Left lung (tissue), 14 donors: ENCODE measurements at places on chromosomes 6 and 20. TPM values are rescaled to one million over a fixed set of nuclear protein-coding genes. Genes with fewer than 3 reads are reported as not detected.

Gene FOXP4
- polyA plus RNA-seq: 71.6 TPM

Gene RBPJL
- not detected for polyA plus RNA-seq

Gene AP5S1
- polyA plus RNA-seq: 10.0 TPM

Gene PAK1IP1
- polyA plus RNA-seq: 25.0 TPM

Gene ACAT2
- 28.4 TPM for polyA plus RNA-seq

Gene RNF114
- 70.9 TPM for polyA plus RNA-seq

Gene LPA
- polyA plus RNA-seq: 0.04 TPM

Gene CD24
- polyA plus RNA-seq: 154 TPM

Gene CALHM5
- polyA plus RNA-seq: 5.8 TPM

Gene ERVFRD-1
- polyA plus RNA-seq: 0.10 TPM

Gene ESR1
- polyA plus RNA-seq: 1.7 TPM

Gene SRMS
- polyA plus RNA-seq: 0.21 TPM

Gene ANKEF1
- polyA plus RNA-seq: 6.4 TPM

Gene FOXC1
- polyA plus RNA-seq: 0.86 TPM

DNA sequence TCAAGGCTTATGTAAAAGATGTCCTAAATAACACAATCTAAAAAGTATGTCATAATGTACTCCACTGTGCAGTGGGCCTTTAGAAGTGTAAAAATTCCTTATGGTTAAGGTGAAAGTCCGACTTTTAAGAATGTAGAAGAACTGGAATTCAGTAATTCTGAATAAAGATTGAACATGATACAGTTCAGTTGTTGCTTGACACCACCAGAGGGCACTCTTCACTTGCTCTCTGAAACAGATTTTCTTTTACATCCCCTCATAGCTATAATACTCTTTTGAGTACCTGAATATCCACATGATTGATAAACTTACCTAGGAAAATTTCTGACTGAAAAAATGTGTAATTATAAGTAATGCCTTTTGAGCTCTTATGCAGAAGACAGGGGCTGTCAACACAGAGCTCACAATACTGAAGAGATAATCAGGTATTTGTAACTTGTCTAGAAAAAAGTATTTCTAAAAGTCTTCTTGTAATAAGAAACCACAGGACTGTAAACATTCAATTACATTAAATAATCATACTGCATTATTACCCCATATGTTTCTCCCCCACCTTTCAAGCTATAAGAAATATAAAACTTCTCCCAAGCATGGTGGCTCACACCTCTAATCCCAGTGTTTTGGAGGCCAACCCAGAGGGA is 92.1 kb downstream of the POPDC3 start:
- DNase-seq: no peak

GRCh38 chr6:30513451-30513850 is 24.1 kb downstream of the HLA-E start:
- no peak for DNase-seq

GRCh38 chr6:107132330-107132954 is 17.1 kb upstream of the BEND3 start:
- peak; percentile 45 for DNase-seq

- DNase-seq: no peak
Measured at GRCh38 chr20:46823271-46823751, 71.3 kb upstream of the EYA2 start.

DNA sequence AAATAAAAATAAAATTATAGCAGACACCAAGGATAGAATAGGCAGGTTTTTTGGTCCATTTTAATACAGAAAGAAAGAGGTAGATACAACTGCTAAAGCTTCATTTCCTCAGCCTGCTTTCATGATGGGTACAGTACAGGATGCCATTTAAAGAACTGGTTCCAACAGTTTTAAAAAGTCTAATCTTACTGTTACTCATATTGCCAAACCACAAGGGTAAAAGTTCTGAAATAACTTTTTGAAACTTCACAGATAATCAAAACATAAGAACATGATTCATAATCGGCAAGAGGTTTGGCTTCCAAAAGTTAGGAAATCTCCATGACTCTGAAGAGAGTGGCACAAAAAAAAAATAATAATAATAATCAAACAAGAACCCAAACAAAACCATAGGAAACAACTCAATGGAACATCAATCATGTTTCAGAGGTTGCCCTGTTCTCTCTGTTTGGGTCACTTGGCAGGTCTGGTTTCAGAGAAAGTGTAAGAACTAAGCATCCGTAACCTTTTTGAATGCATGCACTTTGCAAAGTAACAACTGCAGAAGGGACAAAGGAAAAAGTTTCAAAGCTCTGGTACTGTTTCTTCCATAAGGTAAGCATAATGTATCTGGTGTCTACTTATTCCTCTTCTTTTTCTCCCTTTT is 79.7 kb downstream of the SMLR1 start:
- no peak for DNase-seq

DNA sequence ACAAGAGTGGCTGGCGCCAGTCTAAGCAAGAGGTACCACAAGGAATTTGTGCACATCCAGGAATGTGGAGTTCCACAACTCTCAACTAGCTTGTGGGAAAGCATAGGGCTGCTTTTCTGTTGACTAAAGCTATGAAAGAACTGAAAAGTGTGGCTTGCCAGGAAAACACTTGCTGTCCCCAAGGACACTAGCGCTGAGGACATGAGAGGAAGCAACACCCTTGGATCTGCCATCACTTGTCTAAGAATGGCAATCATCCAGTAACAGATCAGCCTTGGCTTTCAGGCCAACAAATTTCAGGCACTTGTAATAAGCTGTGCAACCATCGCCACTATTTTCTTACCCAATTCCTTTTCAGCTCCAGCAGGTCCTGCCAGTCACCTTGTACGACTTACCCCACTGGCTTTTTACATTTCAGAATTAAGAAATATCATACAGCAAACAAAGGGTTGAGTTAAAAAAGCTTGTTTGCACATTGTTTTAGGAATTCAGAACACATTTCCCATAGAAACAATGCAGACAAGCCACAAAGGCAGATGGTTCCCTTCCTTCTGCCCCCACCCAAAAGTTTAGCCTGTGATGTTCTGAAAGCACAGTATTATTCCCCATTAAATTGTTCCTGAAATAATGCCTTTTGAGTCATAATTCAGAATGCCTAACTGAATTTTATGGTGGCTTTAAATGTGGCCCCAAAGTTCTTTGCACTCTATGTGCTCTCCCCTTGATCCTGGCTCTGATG is 57.9 kb upstream of the SSTR4 start:
- DNase-seq: no peak

- no peak for DNase-seq
Measured at GRCh38 chr6:44457596-44457995, 70.1 kb downstream of the CDC5L start.

GRCh38 chr6:69775585-69775849 is 21.3 kb downstream of the LMBRD1 start:
- DNase-seq: no peak

- DNase-seq: no peak
Measured at GRCh38 chr6:78157606-78158005, 504.8 kb downstream of the MEI4 start.

- DNase-seq: no peak
Measured at GRCh38 chr6:79755967-79756366, 124.8 kb downstream of the SH3BGRL2 start.

DNA sequence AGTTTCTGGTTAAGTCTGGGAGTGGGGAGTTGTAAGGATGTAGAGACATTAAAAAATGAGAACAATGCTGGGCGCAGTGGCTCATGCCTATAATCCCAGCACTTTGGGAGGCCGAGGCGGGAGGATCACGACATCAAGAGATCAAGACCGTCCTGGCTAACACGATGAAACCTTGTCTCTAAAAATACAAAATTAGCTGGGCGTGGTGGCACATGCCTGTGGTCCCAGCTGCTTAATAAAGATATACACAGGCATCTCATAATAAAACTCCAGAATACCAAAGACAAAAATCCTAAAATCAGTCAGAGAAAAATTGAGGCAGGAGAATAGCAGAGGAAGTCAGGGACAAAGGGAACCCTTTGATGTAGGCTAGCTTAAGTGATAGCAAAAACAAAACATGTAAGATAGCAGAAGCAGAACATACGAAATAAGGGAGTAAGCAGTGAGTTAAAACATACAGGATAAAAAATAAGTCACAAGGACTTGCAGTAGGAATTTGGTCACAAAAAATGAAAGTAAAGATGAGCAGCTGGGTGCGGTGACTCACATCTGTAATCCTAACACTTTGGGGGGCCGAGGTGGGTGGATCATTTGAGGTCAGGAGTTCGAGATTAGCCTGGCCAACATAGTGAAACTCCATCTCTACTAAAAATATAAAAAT is 23.6 kb downstream of the DDX43 start:
- DNase-seq: no peak

DNA sequence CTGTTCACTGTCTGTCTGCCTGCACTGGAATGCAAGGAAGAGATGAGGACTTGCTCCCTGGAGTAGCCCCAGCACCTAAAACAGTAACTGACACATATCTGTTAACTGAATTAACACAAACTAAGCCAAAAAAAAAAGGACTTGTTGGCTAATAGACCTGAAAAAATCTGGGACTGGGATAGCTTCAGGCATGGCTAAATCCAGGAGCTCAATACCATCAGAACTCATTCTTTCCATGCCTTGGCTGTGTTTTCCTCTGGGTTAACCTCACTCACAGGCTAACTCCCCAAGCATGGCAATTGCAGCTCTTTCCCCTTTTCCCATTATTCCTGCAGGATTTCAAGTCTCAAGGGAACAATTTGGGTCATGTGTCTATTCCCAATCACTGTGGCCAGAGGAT is 21.6 kb upstream of the ARFGEF2 start:
- no peak for DNase-seq

GRCh38 chr6:122781716-122782115 is 2.2 kb downstream of the FABP7 start:
- no peak for DNase-seq

GRCh38 chr6:34174846-34175399 is 29.0 kb upstream of the GRM4 start:
- no peak for DNase-seq
